ENCODE measurements at places on chromosomes 1 and 21.

DNA sequence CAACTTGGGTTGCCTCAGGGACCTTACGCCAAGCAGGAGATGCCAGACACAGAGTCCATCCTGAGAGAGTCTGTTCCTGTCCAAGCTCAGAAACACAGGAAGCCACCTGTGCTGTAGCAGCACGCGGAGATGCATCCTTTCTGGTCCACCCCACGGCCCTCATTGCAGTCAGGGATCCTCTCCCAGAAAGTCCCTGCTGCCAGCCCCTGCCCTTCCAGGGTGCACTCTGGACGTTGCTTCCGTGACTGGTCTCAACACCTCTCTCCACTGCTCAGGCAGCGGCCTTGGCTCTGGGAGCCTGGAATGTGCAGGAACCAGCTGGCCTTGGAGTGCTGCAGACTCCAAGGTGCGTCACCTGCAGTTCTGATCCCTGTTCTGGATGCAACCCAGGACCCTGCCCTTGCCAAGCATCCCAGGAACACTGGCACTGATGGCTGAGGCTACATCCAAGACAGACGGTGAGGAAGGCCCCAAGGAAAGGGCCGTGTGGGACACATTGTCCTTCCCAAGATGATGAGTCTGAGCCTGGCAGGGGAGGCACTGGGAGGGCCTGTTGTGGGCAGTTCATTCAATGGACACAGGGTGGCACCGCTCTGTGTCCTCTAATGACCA is 21.7 kb upstream of the COL6A1 start:
- DNase-seq = no peak

DNA sequence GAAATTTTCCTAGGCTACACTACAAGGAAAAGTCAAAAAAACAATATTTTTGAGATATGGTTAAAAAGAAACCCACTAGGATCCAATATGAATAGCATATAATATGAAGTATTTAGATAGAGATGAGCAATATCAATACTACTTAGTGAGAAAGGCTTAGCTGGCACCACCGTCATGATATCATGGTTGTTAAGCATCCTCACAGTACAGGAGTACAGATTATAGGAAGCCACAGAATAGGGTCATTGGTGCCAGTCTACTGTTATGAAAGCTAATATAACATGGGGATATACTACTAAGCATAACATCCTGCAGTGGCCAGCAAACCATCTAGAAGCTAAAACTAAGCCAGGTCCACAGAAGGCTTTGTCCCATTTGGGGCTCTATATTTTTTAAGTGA is 28.4 kb upstream of the NRIP1 start:
- DNase-seq = no peak

GRCh38 chr1:37137014-37137413 is 102.7 kb upstream of the GRIK3 start:
- DNase-seq = no peak

DNA sequence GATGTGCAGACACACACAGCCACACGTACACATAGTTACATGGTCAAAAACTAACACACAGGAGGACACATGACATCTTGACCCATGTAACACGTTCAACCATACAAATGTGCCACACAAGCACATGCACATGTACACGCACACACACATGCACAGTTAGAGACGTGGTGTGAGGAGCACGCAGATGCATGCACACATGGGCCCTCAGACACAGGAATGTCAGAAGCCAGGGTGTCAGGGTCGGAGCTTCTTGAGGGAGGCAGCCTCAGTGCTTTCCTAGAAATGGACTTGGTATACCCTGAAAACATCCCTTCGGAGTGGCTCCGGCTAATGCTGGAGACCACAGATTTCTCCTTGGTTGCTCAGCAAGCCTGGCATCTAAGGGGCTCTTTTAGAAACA is 114.3 kb downstream of the DMRTB1 start:
- no peak for DNase-seq
